Ovary (tissue), 10 donors: ENCODE measurements at places on chromosomes 2 and 18. TPM values are rescaled to one million over a fixed set of nuclear protein-coding genes. Genes with fewer than 3 reads are reported as not detected.
A peak's percentile ranks its signal among the peaks of the same experiment; 100 is the strongest.

Gene CHST10
- 15.7 TPM for total RNA-seq

Gene CRYBA2
- total RNA-seq = not detected

Gene MC5R
- total RNA-seq = not detected

Gene UGT1A4
- total RNA-seq = 0.11 TPM

Gene NGEF
- 1.5 TPM for total RNA-seq

Gene FBXO41
- 2.6 TPM for total RNA-seq

Gene GLI2
- 36.3 TPM for total RNA-seq

Gene C2orf72
- 0.12 TPM for total RNA-seq

Gene DUSP2
- total RNA-seq = 111 TPM

DNA sequence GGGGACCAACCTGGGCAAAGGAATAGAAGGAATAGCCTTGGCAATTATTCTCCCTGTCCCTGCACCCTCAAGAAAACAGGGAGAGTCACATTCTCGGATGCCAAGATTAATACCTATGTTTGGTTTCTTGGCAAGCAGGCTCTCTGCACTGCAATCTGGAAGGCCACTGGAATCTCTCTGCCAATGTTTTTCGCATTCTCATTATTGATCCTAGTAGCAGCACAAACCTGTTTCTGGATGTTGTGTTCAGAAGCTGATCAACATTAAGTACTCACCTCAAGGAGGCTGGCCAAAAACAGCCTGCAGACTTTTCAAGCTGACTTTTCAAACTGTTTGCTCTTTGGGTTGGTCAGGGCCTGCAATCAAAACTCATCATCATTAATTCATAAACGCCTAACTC lies 62.2 kb downstream of the CLHC1 start:
- H3K27me3 ChIP-seq = no peaks in the 10 kb centered on the region
- H3K4me3 ChIP-seq = no peak overlapping the region
- H3K27ac ChIP-seq = no peak overlapping the region
- DNase-seq = no peak

GRCh38 chr2:221346411-221346810 lies 225.7 kb downstream of the EPHA4 start:
- no peaks in the 10 kb centered on the region for H3K36me3 ChIP-seq
- no peak overlapping the region for H3K4me3 ChIP-seq
- no peak overlapping the region for H3K27ac ChIP-seq
- peak; percentile 29 for DNase-seq

- no peaks in the 10 kb centered on the region for H3K36me3 ChIP-seq
- H3K4me3 ChIP-seq = no peak overlapping the region
- no peak for DNase-seq
- no peaks in the 10 kb centered on the region for H3K27me3 ChIP-seq
- H3K4me1 ChIP-seq = no peaks in the 10 kb centered on the region
These were observed 121.0 kb upstream of the XPO1 start for GRCh38 chr2:61658841-61659780.

DNA sequence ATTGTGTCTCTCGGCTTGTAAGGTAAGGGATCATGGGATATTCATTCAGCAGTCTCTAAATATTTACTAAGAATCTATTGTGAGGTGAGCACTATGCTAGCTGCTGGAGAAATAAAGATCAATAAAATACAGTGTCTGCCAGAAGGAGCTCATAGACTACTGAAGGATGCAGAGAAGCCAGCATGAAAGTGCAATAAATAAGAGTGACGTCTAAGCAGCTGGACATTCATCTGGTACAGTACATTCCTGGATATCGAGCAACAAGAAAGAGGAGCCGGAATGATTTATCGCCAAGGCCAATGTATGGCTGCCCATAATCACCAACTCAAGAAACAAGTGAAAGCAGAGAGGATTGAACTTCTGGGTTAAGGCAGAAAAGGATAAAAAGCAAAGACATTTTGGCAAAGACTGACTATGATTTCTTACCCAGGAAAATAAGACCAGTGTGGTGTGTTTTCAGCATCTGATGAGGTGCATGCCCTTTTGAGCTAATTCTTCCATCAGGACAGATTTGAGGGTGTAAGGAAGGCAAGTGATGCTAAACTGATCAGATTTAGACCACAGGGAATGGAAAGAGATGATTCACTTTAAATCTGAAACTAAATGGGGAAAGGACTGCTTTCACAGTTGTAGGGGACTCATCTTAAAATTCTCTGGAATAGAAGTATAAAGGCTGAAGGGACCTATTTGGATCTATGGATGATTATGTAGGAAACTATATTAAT lies 18.7 kb upstream of the LMAN1 start:
- H3K27me3 ChIP-seq = no peaks in the 10 kb centered on the region
- no peak overlapping the region for H3K27ac ChIP-seq
- H3K36me3 ChIP-seq = no peaks in the 10 kb centered on the region
- no peak overlapping the region for H3K4me3 ChIP-seq

GRCh38 chr2:10097352-10098148 lies 17.3 kb upstream of the CYS1 start:
- peak; percentile 59 for DNase-seq
- H3K4me3 ChIP-seq = no peak overlapping the region
- H3K36me3 ChIP-seq = no peaks in the 10 kb centered on the region
- no peak overlapping the region for H3K27ac ChIP-seq
- no peaks in the 10 kb centered on the region for H3K27me3 ChIP-seq

DNA sequence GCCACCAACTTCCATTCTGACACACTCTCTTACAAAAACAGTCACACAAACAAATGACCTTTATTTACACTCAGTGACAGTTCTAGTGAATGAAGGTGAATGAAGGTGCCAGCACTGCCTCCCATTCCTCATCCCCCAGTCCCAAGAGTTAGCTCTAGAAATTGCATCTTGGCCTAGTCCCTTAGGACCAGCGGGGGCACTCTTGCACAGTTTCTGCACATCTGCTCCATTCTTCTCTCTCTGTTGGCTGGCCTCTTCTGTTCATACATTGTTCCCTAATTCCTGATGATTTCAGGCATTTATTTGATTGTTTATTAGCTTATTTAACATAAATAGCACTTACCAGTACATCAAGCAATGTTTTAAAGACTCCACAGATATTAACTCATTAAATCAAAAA lies 30.9 kb downstream of the GAREM1 start:
- DNase-seq = no peak
- no peaks in the 10 kb centered on the region for H3K36me3 ChIP-seq
- H3K27me3 ChIP-seq = no peaks in the 10 kb centered on the region
- no peak overlapping the region for H3K4me3 ChIP-seq
- no peak overlapping the region for H3K27ac ChIP-seq

- H3K27ac ChIP-seq = no peak overlapping the region
- DNase-seq = no peak
- H3K36me3 ChIP-seq = no peaks in the 10 kb centered on the region
- H3K27me3 ChIP-seq = no peaks in the 10 kb centered on the region
These were observed 47.8 kb upstream of the CAVIN2 start for GRCh38 chr2:191894681-191895147.

DNA sequence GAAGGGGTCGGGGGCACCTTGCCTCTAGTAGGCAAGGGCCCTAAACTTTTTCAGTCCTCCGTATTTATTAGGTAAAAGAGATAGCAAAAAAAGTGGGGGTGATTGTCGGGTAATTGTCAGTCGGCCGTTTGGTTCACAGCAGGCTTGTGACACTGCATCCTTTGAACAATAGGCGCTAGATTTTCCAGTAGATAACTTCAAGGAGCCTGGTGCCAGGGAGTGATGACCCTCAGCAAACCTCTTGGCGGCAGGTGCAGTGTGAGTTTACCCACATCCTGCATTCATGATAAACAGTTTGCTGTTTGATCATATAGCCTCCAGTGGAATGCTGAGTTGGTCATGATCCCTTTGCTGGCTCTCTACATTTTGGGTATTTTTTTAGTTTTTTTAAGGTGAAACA lies 22.9 kb downstream of the SERPINB8 start:
- H3K27me3 ChIP-seq = no peaks in the 10 kb centered on the region
- no peak overlapping the region for H3K4me3 ChIP-seq
- no peaks in the 10 kb centered on the region for H3K36me3 ChIP-seq
- H3K27ac ChIP-seq = no peak overlapping the region
- H3K4me1 ChIP-seq = no peaks in the 10 kb centered on the region
- no peak for DNase-seq

DNA sequence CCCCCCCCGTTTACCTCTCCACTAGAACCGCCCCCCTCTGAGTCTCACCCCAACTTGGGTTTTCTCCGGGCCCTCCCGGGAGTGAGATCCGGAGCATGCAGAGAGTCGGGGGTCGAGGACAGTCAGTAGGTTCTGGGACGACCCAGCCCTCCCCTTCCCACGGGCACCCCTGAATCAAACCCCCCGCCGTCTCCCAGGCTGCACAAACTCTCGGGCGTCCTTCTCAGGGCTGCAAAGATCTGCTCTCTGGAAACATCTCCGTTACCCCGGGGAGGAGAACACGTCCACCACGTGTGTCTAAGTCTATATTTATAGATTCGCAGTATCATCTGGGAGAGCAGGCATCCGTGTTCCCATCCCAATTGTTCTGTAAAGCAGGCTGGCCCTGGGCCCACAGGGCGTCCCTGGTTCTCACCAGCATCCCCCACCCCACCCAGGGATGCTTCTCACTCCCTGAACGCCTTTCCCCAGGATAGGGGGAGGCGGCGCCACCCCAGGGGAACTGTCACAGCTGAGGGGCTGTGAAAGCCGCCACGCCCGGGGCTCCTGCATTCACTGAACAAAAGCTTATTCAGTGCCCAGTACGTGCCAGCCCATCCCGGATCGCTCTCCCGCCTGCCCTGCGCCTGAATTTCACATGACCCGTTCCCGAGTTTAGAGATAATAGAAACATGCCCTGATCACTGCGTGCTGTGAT lies 765 bp upstream of the DIPK1C start:
- H3K4me3 ChIP-seq = no peak overlapping the region
- H3K27ac ChIP-seq = no peak overlapping the region
- no peaks in the 10 kb centered on the region for H3K27me3 ChIP-seq
- no peak for DNase-seq
- no peaks in the 10 kb centered on the region for H3K4me1 ChIP-seq
- no peaks in the 10 kb centered on the region for H3K36me3 ChIP-seq

- no peaks in the 10 kb centered on the region for H3K27me3 ChIP-seq
- H3K36me3 ChIP-seq = no peaks in the 10 kb centered on the region
- H3K27ac ChIP-seq = no peak overlapping the region
- no peak overlapping the region for H3K4me3 ChIP-seq
- no peaks in the 10 kb centered on the region for H3K4me1 ChIP-seq
These were observed 19.7 kb downstream of the VIL1 start for GRCh38 chr2:218438596-218438995.

GRCh38 chr2:45709137-45709536 lies 57.7 kb downstream of the PRKCE start:
- no peaks in the 10 kb centered on the region for H3K36me3 ChIP-seq
- H3K27ac ChIP-seq = no peak overlapping the region
- H3K27me3 ChIP-seq = no peaks in the 10 kb centered on the region
- peaks cover 3% of the 10 kb centered on the region for H3K4me1 ChIP-seq
- DNase-seq = no peak
- no peak overlapping the region for H3K4me3 ChIP-seq

- no peaks in the 10 kb centered on the region for H3K36me3 ChIP-seq
- DNase-seq = no peak
- H3K4me3 ChIP-seq = no peak overlapping the region
- no peak overlapping the region for H3K27ac ChIP-seq
- H3K4me1 ChIP-seq = no peaks in the 10 kb centered on the region
- H3K27me3 ChIP-seq = no peaks in the 10 kb centered on the region
These were observed 32.6 kb upstream of the CCBE1 start for GRCh38 chr18:59729781-59730180.

DNA sequence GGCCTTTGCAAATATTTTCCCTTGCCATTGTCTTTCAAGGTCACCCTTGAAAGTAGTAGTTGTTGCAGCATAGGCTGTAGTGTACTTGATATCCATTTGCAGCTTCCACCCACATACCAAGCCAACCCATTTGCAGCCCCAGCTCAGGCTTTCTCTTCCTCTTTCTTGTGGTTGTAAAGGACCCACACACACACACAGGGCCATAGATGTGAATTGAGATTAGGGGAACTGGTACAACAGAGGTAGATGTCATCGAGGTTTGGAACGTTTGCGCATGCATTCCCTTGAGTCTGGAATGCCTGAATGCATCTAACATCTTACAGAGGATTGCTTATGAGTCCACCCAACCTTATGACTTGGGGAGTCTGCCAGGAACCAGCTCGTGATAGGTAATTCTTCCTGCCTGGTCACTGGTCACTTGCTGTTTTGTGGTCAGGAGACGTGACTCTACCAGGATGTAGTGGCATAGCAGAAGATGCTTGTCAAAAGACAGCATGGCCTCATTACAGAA lies 91.9 kb downstream of the MRPS9 start:
- H3K36me3 ChIP-seq = no peaks in the 10 kb centered on the region
- H3K27me3 ChIP-seq = no peaks in the 10 kb centered on the region
- DNase-seq = no peak
- H3K4me1 ChIP-seq = no peaks in the 10 kb centered on the region
- H3K27ac ChIP-seq = no peak overlapping the region
- H3K4me3 ChIP-seq = no peak overlapping the region

DNA sequence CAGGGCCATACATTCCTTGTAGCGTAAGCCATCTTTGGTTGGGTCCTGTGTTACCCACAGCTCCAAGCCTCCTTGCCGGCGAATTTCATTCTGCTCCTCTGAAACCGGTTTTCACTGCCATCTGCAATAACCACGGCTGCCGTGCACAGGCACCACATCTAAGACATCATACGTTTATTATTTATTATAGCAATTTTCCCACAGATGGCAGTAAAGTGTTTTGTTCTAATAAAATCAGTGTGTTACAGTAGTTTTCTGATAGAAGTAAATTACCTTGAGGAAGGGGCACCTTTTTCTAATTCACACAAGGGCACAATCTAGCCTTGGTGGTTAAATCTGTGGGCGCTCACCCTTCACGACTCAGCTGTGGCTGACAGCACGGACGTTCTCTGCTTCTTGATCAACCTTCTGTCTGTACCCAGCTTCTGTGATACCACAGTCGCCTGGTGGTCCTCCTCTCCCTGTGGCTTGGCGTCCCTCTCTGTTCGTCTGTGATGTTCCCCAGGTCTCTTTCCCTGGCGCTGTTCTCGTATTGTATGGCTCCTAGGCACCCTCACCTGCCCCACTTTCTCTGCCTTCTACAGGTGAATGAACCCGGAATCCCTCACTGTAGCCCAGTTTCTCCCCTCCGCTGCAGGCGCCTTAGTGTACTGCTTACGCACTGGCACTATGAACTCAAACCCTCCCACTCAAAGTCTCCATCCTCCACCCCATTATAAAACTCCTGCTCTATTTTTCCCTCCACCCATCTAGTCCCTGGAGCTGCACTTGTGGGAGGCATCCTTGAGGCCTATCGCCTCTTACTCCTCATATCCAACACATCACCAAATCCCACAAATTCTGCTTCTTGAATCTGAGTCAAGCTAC lies 236.8 kb downstream of the DYSF start:
- H3K27ac ChIP-seq = no peak overlapping the region
- H3K4me1 ChIP-seq = no peaks in the 10 kb centered on the region
- H3K27me3 ChIP-seq = no peaks in the 10 kb centered on the region
- H3K4me3 ChIP-seq = no peak overlapping the region
- DNase-seq = no peak
- H3K36me3 ChIP-seq = no peaks in the 10 kb centered on the region

- H3K4me1 ChIP-seq = peaks cover 7% of the 10 kb centered on the region
- no peak for DNase-seq
- H3K27me3 ChIP-seq = no peaks in the 10 kb centered on the region
- no peaks in the 10 kb centered on the region for H3K36me3 ChIP-seq
- no peak overlapping the region for H3K27ac ChIP-seq
- H3K4me3 ChIP-seq = no peak overlapping the region
These were observed 44.5 kb downstream of the ANO7 start for GRCh38 chr2:241232736-241233575.

- H3K4me1 ChIP-seq = peaks cover 2% of the 10 kb centered on the region
- H3K27ac ChIP-seq = no peak overlapping the region
- no peaks in the 10 kb centered on the region for H3K27me3 ChIP-seq
- H3K4me3 ChIP-seq = no peak overlapping the region
- no peaks in the 10 kb centered on the region for H3K36me3 ChIP-seq
- no peak for DNase-seq
These were observed 94.3 kb downstream of the MREG start for GRCh38 chr2:215918901-215919599.
